Adrenal gland (tissue), 19 donors: ENCODE measurements at places on chromosomes 16 and 17. TPM values are rescaled to one million over a fixed set of nuclear protein-coding genes. Genes with fewer than 3 reads are reported as not detected.

Gene GAS2L2
- total RNA-seq, result not detected

Gene AFMID
- total RNA-seq, result 11.1 TPM

Gene SCARF1
- total RNA-seq, result 18.1 TPM

Gene TP53TG3B
- total RNA-seq, result not detected

Gene HS3ST3A1
- 6.5 TPM for total RNA-seq

Gene LRRC37B
- 37.3 TPM for total RNA-seq

Gene KRTAP2-2
- total RNA-seq, result not detected

Gene PLD2
- 9.5 TPM for total RNA-seq

Gene KLHL11
- total RNA-seq, result 24.2 TPM

Gene C16orf92
- not detected for total RNA-seq

Gene PYY
- total RNA-seq, result 0.43 TPM

Gene DNASE1L2
- 1.00 TPM for total RNA-seq

Gene SLC6A2
- 0.68 TPM for total RNA-seq

Gene HID1
- 2.8 TPM for total RNA-seq

Gene CNTROB
- 24.0 TPM for total RNA-seq

Gene C17orf78
- total RNA-seq, result not detected

Gene SPIRE2
- 2.8 TPM for total RNA-seq

Gene HBA2
- total RNA-seq, result 9.8 TPM

Gene SOCS1
- total RNA-seq, result 6.0 TPM
